ENCODE measurements at places on chromosomes 6 and 20.

DNA sequence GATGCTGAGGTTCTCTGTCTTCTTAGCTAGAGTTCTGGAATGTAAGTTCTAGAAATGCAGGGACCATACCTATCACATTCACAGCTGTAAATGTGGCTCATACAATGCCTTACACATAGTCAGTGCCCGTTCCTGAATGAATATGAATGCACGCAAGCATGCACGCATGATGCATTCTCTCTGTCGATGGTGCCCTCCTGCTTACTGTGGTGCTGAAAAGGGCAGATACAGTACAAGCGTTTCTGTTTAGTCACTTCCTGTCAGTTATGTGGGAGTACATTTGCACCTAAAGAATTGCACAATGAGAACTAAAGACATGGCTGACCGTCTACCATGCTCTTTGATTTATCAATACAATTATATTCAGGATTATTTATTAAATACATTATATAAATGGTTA is 152.2 kb upstream of the SOX4 start:
- no peak for DNase-seq

DNA sequence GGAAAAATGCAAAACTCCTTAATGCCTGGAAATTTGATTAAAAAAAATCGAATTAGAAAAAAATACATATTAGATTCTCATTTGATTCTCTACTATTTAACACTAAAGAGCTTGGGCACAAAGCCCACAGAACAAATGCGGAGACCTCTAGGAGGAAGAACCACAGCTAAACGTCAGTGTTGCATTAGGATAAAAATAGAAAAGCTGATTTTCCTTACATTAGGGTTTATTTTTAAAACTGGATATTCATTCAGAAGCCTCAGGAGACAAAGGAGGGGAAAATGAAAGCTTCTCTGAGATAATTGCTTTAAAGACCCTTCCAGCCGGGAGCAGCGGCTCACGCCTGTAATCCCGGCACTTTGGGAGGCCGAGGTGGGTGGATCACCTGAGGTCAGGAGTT is 77.3 kb downstream of the ECT2L start:
- DNase-seq: no peak

GRCh38 chr6:107662333-107662732 is 161.8 kb downstream of the SCML4 start:
- no peak for DNase-seq

GRCh38 chr6:107629548-107630129 is 139.7 kb downstream of the SOBP start:
- no peak for DNase-seq

GRCh38 chr6:91970700-91971099 is 1383.8 kb upstream of the MAP3K7 start:
- no peak for DNase-seq

- DNase-seq: peak; percentile 47
Observed at GRCh38 chr20:12936020-12936419, 72.8 kb upstream of the SPTLC3 start.

GRCh38 chr6:110067837-110068591 is 89.9 kb downstream of the GPR6 start:
- DNase-seq: no peak

- DNase-seq: no peak
Observed at GRCh38 chr6:10690651-10691445, 3.6 kb downstream of the C6orf52 start.

GRCh38 chr6:20404641-20405032 is 3.0 kb downstream of the E2F3 start:
- peak; percentile 60 for DNase-seq

DNA sequence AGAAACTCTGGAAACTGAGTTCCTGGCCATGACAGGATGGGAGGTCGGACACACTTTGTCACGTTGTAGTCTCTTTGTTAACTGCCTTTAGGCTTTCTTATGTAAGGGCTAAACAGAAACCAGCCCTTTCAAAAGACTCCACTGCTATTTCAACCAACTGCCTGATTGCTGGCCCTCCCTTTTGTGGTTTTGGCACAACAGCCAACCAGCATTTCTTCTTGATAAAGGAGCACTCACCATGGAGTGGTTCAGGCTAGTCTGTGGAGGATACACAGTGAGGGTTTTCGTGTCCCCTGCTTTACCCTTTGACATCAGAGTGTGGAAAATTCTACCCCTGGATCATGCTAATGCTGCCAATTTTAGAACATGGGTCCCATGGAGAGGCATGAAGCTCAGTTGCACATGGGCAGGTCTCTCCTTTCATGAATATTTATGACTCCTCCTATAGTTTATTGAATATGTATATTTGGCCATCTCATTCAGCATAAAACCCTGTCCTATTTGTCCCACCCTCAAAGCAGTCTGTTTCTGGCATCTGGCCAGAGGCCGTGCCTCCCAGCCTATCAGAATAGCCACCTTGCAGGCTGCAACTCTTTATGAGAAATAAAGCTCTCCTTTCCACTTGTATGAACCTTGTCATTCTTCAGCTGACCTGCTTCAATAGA is 148.3 kb downstream of the HS3ST5 start:
- no peak for DNase-seq

GRCh38 chr6:73180763-73181619 is 44.3 kb downstream of the KHDC1L start:
- no peak for DNase-seq

DNA sequence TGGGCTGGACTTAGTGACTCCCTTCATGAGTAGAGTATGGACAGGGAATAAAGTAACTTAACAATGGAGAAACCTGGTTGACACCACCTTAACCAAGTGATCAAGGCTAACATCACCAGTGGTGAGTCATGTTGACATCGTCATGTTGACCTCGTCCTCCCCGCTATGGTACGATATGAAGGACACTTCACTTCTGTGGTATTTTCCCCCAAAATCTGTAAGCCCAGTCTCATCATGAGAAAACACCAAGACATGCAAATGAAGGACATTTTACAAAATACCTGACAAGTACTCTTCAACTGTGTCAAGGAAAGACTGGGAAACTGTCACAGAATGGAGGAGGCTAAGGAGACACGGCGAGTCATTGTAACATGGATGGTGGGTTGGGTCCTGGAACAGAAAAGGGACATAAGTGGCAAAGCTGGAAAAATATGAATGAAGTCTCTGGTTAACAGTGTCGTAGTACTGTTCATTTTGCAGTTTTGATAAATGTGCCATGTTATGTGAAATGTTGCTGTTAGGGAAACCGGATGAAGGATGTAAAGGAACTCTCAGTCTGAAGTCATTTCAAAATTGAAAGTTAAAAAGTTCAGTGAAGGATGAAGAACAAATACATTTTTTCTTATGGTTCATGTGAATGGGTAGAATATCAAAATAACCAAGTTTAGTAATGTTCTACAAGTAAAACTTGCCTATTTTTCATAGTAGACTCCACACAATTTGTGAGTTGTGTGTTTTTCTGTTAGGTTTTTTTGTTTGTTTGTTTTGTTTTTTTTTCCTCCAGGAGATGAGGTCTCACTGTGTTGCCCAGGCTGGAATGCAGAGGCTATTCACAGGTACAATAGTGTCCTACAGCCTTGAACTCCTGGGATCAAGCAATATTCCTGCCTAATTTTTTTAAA is 247.5 kb downstream of the TMEM242 start:
- no peak for DNase-seq

GRCh38 chr6:142184307-142184706 is 37.2 kb downstream of the VTA1 start:
- DNase-seq: no peak
